NCI-H1092 (cell line): ENCODE measurements at places on chromosomes 7 and 10.

DNA sequence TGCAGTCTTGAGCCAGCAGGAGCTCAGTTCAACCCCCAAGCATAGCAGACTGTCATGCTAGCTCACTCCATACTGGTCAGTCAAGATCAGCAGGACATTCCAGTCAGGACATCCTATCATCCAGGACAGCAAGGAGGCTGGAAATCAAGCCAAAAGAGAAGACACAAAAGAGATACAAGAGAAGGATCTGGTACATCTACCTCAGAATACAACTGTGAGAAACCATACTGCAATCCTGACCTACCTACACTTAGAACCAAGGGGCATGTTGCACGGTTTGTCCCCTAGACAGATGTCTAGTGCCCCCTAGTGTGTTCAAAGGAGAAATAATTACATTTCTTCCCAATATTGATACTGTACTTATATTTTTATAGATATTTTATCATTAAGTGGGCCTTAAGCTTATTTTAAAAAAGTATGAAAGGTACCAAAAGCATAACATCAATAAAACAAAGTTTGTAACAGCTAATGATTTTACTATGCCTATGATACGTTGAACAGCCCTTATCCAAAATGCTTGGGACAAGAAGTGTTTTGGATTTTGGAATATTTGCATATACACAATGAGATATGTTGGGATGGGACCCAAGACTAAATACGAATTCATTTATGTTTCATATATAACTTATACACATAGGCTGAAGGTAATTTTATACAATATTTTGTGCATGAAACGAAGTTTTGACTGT is 26.7 kb downstream of the ERCC6 start:
- DNase-seq: no peak

GRCh38 chr10:51141010-51141409 is 66.7 kb downstream of the PRKG1 start:
- DNase-seq: no peak

DNA sequence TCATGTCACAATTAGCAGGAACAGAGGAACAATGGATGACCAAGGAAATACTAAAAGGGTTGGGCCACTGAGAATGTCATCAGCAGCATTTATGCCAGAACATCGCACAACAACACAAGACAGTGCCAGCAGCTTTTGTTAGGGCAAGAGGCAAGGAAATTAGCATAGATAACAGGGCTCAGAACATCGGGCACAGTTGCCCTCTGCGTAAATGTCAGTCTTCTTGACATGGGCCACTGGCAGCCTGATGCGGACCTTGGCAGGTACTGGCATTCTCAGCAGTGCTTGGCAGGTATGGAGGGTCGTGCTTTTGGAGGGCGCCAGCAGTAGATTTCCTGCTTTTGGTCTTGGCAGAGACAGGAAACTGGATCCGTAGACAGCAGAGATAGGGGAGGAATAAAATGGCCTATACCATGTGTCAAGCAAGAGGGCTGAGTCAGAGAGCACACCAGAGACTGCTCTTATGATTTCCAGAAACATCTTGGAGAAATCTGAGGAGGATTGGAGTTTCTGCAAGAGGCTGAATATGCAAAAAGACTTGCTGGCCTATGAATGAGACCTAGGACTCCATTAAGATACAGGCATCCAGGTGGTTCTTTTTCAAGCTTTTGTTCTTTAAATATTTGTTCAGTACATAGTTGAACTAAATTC is 371.5 kb upstream of the MTPN start:
- no peak for DNase-seq

- DNase-seq: no peak
These were observed 50.6 kb upstream of the FAM204A start for GRCh38 chr10:118392761-118393160.

GRCh38 chr10:68828833-68829232 is 1.5 kb downstream of the STOX1 start:
- no peak for DNase-seq

GRCh38 chr7:13981070-13981469 is 8.4 kb downstream of the ETV1 start:
- DNase-seq: no peak

DNA sequence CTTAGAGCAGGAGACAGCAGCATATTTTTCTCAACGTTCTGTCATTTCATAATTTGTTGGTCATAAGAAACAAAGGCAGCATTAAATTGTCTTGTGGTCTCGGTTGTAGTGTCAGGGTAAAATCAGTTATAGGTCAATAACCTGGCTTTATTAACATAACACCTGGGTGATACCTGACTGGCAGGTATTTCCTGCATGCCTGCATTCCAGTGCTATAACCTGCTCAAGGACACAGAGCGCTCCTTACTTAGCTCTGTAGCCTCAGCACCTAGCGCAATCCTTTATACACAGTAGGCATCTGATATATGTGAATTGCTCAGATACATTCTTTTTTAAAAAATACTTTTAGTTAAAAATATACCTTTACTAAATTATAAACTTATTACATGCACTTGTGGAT is 38.9 kb upstream of the PRKG1 start:
- no peak for DNase-seq

DNA sequence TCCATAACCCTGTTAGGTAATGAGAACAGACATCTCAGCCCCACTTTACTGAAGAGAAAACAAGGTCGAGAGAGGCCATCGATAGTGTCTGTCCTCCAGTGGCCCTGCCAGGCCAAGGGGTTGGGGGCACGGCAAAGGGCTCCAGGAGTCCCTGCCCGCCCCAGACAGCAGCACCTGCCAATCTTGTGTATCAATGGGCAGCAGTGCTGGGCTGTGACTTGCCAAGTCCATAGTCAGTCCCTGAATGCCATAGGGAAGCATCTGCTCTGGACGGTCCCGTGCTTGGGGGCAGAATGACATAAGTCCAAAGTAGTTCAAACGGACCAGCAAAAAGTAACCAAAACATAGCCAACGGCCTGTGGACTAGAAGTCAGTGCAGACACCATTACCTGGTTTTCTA is 33.2 kb downstream of the DLG5 start:
- no peak for DNase-seq

DNA sequence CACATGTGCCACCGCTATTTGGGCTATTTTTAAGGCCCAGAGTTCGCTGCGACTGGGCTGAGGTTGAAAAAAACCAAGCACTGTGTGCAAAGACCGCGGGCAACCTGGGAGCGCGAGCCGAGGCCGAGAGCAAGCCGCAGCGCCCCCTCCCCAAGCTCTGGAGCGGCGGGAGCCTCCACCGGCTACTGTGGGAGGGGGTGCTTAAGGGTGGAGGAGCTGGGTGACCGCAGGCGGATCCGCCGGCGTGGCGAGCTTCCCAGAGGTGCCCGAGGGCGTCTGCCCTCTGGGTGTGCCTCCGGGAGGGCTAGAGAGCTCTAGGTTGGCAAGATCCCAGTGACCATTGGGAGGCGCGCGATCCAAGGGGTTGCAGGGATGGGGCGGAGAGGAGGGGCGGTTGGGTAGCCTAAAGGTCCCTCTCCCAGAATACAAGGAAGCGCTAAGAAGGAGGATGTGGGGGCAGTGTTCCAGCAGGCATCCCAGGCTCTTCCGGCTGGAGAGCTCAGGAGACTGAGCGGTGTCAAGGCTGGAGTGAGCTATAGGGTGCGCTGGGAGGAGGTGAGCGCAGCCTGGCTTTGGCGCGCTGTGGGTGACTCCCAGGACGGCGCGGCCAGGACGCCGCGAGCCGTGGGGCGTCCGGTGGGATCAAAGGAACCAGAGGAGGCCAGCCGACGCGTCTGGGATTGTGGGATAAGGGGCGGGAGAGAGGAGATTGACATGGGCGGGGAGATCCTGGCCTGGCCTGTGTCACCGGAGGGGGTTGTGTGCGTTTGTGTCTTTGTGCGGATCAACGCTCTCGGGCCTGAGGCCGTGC is 8.0 kb downstream of the DLX5 start:
- peak; percentile 80 for DNase-seq

DNA sequence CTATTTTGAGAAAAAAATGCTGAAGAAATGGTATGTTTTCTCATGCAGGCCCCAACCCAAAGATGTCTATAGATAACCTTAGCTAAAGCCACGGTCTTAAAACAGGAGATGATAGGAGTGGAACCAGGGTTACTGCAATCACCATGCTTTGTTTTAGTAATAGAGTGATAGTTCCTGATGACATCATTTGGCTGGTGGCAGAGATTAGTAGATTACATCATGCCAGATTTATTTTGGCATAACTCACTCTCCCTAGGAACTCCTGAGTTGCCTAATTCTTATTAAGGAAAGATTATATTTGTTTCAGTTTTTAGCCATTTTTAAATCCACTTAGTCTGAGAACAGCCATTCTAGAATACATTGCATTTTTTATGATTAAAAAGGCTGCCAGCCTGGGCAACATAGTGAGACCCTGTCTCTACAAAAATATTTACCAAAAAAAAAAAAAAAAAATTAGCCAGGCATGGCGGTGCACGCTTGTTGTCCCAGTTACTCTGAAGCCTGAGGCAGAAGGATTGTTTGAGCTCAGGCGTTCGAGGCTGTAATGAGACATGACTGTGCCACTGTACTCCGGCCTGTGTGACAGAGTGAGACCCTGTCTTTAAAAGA is 17.8 kb downstream of the ENO4 start:
- DNase-seq: no peak
